ENCODE measurements at places on chromosomes 11 and 22.

GRCh38 chr11:20293992-20294391, 69.5 kb upstream of the HTATIP2 start:
- no peak for DNase-seq

- DNase-seq, result no peak
Observed at GRCh38 chr11:30244265-30244664, 13.5 kb downstream of the FSHB start.

- no peak for DNase-seq
Observed at GRCh38 chr11:27945348-27945747, 162.6 kb downstream of the KIF18A start.

GRCh38 chr11:55697817-55698216, 35.8 kb downstream of the OR4C6 start:
- no peak for DNase-seq

- no peak for DNase-seq
Observed at GRCh38 chr22:19325296-19325948, 33.9 kb upstream of the CLTCL1 start.

GRCh38 chr11:77449784-77450183, 24.1 kb downstream of the PAK1 start:
- DNase-seq, result no peak

DNA sequence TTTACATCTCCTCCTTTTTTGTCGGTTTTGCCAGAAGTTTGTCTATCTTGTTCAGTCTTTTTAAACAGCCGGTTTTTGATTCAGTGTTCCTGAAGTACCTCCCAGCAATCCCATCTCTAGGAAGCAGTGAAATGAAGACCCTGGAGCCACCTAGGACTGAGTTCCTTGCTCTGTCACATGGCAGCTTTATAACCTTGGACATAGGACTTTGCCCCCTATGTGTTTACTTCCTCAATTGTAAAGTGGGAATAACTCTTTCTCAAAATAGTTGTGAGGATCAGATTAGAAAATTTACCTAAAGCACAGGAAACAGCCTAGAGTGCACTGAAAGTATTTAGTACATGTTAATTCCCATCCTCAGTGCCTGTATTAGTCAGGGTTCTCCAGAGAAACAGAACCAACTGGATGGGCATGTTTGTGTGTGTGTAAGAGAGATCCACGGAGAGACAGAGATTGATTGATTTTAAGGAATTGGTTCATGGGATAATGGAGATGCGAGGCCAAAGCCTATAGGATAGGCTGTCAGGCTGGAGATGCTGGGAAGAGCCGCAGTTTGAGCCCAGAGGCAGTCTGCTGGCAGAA, 20.0 kb downstream of the FAM83F start:
- no peak for DNase-seq

DNA sequence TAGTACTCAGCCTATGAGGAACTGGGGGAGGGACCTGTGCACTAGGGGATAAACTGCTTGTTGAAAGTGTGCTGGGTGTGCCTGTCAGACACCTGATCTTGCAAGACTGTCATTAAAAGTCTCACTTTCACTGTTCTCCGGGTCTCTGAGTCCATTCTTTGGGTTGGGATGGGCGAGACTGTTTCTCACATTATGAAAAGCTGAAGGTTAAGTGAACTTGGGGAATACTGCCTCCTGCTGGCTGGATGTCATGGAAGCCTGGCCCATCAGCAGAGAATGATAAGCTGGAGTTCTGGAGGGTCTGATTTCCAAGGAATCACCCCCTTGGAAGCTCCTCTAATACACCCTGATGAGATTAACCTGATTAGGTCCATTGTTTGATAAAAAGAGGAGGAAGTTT, 9.0 kb upstream of the VPREB1 start:
- peak; percentile 41 for DNase-seq

DNA sequence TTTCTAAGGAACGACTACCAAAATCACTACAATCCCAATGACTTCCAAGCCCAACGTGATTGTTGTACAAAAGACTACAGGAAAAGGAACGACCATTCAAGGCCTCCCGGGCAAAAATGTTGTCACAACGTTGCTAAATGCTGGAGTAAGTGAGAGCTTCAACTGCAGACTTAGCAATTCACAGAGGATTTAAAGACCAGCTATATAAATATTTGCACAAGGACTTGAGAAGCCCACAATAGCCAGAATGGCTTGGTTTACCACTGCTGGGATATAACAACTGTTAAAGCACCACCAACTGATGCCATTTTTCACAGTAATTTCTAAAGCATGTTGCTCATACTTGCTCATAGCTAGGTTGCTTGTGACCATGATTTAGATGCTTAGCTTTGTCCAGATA, 78.3 kb downstream of the EMSY start:
- no peak for DNase-seq

All from NCI-H1694 (cell line).